Amniotic epithelial cell (primary cell): ENCODE measurements at places on chromosomes 2 and 18.

- DNase-seq, result peak; percentile 21
These were observed 299.3 kb downstream of the CCDC85A start for GRCh38 chr2:56483081-56483480.

DNA sequence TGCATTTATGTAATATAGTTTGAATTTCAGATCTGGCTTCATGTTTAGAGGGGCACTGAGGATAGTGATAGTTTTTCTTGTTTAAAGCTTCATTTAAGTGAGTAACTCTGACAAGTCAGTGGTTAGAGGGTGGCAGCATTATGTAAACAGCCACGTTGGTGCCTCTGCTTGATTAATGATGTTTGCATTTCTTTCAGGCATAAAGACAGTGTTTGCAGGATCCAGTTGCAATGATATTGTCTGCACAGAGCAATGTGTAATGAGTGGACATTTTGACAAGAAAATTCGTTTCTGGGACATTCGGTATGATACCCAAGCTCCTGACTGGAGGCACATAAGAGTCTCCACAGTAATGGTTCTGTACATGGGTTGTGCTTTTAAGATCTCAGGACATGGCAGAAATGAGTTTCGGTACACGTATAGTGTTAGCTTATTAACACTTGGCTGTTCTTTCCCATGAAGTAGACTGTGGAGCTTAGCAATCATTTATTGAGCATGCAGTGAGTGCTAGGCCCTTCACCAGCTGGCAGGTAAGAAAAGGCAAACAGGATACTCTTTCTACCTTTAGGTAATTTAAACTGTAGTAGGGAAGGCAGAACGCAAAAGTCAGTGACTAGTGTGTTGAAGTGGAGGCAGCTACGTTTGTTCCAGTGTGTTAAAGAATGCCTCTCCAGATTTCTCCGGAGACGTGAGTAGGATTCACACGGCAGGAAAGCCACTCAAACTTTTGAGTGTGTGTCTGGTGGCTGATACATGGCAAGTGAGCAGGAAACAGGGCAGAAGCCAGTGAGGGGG lies 17.4 kb upstream of the SAG start:
- no peak for DNase-seq

GRCh38 chr2:8054070-8054469 lies 627.8 kb upstream of the ID2 start:
- DNase-seq, result no peak

DNA sequence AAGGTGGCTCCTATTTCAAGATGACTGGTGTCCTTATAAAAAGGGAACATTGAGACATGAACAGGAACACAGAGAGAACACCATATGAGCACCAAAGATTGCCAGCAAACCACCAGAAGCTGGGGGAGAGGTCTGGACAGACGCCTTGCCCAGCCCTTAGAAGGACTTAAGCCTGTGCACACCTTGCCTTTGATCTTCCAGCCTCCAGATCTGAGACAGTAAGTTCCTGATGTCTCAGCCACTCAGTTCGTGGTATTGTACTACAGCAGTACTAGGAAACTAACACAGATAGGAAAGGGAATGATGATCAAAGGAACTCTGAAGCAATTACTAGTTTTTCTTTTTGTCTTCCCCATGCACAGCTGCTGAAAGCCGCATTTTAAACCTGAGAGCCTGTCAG lies 137.3 kb upstream of the FHL2 start:
- no peak for DNase-seq

DNA sequence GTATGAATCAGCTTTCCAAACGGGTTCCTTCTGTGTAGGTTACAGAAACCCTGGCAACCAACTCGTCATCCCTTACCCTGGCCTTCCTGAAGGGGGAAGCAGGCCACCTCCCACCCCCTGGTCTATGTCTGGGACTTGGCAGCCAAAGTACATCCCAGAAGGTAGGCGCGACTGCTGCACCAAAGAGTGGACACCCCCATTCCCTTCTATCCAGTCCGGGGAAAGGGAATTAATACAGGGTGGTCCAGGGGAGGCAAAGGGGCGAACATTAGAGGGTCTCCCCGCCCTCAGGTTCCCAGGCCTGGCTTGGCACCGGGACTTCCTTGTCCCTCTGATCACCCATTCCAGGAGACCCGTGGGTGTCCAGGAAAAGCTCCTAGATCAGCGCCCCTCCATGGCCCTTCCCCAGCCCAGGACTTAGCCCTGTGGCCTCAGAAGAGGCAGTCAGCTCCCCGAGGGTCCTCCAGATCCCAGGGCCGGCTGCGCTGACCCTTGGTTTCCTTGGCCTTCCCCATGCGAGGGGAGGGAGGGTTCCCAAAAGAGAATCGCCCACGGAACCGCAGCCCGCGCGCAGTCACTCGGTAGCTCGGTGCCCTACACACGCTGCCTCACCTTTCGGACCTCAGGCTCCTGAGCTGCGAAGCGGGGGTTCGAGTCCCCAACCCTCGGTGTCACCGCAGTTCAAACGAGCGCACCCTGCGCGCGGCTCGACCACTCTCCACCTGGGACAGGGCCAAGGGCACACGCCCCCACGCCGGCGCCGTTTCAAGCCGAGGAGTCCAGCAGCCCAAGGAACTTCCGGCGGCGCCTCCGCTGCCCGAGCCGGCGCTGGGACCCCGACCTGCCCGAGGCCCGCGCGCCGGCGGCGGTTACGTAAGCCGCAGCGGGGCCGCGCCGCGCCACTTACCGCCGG lies at the start of gene PER2:
Gene PER2, minus strand, starts transcription at position 874 of the 913 bp plus-strand sequence. CDS start 10,674 bp downstream, outside the sequence.
- peak; percentile 83 for DNase-seq

GRCh38 chr2:211435331-211435730 lies 878.9 kb downstream of the CPS1 start:
- DNase-seq, result peak; percentile 73

DNA sequence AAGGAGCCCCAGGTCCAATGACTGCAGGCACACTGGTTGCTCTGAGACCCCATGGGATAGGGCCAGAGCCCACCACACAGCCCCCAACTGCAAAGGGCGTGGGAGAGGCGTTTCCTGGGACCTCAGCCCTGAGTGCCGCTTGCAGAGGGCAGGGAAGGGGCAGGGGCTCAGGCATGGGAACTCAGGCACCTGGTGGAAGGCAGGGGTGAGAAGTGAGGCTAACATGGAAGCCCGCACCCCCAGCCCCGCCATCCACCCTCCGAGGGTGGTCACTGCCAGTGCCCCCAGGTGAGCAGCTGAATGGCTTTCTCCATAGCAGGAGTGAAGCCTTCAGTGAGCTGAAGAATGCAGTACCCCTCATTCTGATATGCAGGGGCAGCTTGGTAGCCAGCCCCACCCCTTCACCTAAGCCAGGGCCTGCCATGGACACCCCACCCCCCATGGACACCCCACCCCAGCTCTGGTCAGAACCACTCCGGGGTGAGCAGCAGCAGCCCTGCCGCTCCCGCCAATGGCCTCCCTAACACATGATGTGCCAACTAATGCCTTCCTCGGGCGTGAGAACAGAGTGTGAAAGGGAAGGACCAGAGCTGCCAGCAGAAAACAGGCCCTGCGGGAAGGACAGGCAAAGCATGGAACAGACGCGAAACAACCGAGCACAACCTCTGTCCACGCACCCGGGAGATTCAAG lies 6.6 kb downstream of the KIF1A start:
- no peak for DNase-seq

GRCh38 chr2:136254681-136255080 lies 136.7 kb upstream of the CXCR4 start:
- DNase-seq, result no peak

GRCh38 chr2:75513616-75514170 lies 47.0 kb downstream of the EVA1A start:
- DNase-seq, result no peak

GRCh38 chr18:78390952-78391348 lies 588.7 kb upstream of the SALL3 start:
- DNase-seq, result no peak

DNA sequence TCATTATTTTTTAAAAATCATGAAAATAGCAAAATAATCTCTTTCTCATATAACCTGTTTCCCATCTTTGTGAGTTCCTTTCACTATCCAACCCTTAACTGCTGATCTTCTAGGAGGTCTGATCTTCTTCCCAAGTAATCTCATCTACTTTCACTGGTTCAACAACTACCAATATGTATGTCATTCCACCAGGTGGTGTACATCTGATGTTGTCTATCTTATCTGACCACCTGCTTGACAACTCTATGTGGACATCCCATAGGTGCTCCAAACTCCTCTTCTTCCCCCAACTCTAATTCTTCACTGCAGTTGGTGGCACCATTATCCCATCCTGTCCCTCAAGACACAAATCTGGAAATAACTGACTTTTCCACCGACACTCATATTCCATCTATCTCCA lies 62.5 kb downstream of the FAM228A start:
- no peak for DNase-seq

DNA sequence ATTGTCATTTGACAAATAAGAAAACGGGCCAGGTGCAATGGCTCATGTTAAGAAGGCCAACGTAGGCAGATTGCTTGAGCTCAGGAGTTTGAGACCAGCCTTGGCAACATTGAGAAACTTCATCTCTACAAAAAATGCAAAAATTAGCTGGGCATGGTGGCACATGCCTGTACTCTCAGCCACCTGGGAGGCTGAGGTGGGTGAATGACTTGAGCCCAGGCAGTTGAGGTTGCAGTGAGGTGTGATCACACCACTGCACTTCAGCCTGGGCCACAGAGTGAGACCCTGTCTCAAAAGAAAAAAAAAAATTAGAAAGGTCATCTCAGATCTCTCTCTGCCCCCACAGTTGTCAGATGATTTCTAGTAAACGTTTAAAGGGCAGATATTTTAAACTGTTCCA lies 4.4 kb downstream of the SESTD1 start:
- DNase-seq, result no peak

DNA sequence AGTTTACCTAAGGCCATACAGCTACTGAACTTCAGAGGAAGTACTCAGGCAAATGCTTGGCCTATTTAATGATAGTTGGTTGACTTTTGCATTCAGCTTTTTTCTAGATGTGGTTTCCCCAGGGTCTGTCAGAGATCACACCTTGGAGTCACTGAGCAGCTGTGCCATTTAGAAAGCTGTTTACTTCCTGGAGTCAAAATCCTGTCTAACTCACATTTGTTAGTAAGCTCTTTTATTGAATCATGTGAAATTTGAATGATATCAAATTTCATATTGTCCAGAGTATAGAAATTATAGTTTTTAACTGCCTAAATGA lies 7.6 kb upstream of the TRIB2 start:
- DNase-seq, result no peak

DNA sequence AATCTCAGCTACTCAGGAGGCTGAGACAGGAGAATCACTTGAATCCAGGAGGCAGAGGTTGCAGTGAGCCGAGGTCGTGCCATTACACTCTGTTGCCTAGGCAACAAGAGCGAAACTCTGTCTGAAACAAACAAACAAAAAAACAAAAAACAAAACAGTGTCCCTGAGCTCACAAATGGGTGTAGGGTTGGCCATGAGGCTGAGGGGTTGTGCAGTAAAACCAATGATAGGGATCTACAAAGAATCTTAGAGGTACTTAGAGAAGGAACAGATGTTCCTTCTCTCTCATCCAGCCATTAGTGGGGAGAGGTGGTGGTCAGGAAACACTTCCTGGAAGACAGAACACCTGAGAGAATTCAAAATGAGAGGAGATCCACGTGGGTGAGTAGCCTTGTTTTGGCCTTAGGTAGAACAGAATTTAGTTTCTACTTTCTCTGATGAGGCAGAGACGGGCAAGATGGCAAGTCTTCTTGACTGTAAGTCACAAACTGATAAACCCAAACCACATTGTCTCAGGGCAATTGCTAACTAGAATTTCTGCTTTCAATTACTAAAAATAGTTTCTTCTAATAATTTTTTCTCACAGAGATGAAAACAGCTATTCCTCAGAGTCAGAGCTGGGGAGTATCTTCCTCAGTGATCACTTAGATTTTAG lies 61.5 kb upstream of the PPM1B start:
- DNase-seq, result no peak

- peak; percentile 34 for DNase-seq
These were observed 74.9 kb upstream of the ARL4C start for GRCh38 chr2:234571620-234572407.

DNA sequence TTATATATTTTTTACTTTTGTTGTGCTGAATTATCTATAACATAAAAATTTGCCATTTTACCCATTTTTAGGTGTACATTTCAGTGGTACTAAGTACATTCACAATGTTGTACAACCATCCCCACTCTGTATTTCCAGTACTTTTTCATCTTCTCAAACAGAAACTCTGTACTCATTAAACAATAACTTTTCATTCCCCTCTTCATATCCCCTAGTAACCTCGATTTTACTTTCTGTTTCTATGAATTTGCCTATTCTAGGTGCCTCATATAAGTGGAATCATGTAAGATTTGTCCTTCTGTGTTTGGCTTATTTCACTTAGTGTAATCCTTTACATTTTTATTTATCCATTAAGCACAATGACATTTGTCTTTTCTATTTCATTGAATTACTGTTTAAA lies 51.3 kb downstream of the GTF2A1L start:
- DNase-seq, result no peak

- no peak for DNase-seq
These were observed 273.6 kb downstream of the HRH4 start for GRCh38 chr18:24734058-24734457.

DNA sequence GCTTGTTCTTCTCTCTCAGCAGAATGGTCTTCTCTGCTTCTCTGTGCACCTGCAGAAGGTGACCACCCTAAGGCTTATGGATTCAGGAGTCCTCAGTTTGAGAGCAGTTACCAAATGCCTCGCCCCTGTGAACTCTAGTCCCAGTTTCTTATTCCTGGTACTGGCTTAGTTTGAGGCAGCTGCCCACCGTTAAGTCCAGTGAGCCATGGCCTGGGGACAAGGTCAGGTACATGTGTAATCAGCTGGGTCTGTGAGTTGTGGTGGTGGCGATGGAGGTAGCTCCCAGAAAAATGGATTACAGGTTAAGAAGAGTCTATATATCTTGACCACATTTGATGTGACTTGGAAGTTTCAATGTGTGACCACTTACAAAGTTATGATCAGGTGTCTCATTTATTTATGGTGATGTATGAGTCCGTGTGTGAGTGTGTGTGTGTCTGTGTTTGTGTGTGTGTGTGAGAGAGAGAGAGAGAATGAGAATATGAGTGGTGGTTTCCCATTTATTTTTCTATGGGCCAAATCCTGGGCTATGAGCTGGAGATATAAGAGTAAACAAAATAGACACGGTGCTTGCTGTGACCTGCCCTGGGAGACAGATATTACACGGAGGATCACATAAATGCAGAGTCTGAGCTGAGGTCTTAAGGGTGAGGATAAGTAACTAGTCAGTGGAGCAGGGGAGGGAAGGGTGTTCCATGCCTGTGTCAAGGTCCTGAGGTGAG lies 13.0 kb upstream of the IL1RN start:
- no peak for DNase-seq

GRCh38 chr18:48033790-48034650 lies 103.6 kb upstream of the SMAD2 start:
- DNase-seq, result no peak

DNA sequence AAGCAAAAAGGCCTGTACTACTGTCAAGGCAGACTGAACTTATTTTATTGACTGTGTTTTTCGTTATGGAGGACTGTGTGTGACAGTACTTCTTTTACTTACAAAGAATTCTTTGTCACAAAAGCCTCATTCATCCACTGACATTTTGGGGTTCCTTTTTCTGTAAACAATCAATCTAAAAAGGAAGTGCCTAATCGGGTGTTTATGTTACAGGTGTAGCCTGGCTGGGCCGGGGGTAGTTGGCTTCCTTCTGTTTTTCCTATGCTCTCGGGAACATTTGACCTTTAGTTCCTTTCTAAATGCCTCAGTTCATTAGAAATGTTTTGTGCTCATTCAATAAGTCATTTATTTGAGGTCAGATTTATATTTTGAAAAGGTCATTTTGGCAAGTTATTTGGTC lies 8.3 kb downstream of the ZCCHC2 start:
- DNase-seq, result no peak

- DNase-seq, result no peak
These were observed 156.8 kb downstream of the STK39 start for GRCh38 chr2:168090366-168091135.
